ENCODE measurements at places on chromosomes 3 and 15.

DNA sequence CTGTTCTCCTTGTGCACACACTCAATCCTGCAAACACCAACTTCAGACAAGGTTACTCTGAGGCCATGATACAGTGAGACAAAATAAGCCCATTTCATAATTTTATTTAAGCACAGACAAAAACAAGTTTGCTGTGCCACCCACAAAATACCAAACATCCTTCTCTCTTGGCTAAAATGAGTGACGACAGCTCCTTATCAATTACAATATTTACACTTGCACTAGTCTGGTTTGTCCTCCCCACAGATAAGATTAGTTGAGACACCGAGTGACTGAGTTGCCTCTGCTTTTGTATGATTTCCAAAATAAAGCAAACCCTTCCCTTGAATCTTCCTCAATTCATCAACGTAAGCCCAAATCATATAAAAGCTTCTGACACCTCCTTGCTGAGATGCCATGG is 233.5 kb upstream of the ATP10A start:
- DNase-seq: no peak

GRCh38 chr3:2823031-2823430 is 287.1 kb downstream of the IL5RA start:
- DNase-seq: peak; percentile 66

DNA sequence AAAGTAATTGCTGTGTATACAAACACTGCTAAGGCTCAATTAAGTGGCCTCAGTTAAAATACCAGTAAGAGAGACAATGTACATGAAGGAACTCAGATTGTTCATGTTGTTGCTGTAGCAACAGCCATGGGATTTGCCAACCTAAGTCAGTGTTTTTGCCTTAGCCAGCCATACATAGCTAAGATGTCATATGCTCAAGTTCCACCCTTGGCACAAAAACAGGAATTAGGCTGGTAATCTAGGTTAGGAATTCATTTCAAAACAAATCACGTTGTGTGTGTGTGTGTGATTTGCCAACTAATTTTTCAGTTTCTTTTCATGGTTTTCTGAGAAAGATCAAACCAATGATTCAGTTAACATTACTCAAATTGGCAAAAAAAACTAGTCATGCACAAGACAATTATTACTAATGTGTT is 143.7 kb upstream of the KCNMB2 start:
- DNase-seq: peak; percentile 90

GRCh38 chr15:51382787-51383186 is 41.3 kb downstream of the GLDN start:
- DNase-seq: peak; percentile 48

DNA sequence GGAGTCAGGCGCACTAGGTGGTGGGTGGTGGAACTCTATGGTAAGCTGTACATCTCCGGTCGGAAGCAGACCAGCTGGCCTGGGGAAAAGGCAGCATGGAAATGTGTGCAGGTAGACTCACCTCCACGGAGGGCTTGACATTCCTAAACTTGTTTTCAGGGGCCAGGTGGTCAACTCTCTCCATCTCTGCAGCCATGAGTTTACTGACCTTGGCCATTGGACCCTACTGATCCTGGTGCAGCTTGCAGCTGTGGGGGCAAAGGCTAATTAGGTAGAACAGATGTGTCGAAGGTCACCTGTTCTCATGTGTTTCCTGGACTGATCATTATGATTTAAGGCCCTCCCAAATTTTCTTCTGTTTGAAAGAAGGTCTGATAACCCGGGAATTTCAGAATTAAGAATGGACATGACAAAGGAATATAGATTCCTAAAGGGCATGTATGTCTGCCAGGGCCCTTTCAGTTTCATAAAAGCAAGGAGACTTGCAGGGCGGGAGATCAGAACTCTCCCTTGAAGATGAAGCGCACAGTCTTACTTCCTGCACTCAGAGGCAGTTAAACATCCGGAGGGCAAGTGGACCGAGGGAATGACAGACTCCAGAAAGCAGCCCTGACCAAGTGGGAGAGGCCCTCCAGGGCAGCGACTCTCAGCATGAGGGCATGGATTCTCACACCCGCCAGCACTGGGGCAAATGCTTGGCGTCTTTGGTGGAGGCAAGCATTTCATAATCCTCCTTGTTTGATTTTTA is 56.1 kb upstream of the CMTM7 start:
- no peak for DNase-seq

- DNase-seq: no peak
These were observed 1.7 kb downstream of the ARPIN start for GRCh38 chr15:89910891-89911626.

GRCh38 chr3:144390786-144391185 is 419.2 kb downstream of the DIPK2A start:
- DNase-seq: peak; percentile 76

Measured in fibroblast of skin of back (primary cell).